ENCODE measurements at places on chromosomes 16 and 17. TPM values are rescaled to one million over a fixed set of nuclear protein-coding genes. Genes with fewer than 3 reads are reported as not detected.

The MYL4 gene
- total RNA-seq = 322 TPM

The HNF1B gene
- not detected for total RNA-seq

The KRTAP4-12 gene
- total RNA-seq = not detected

The SLC52A1 gene
- total RNA-seq = not detected

The DDX52 gene
- 14.9 TPM for total RNA-seq

The PNMT gene
- 5.1 TPM for total RNA-seq

The KRTAP2-1 gene
- not detected for total RNA-seq

The KRT13 gene
- total RNA-seq = not detected

The NCBP3 gene
- 15.3 TPM for total RNA-seq

The OR1F1 gene
- not detected for total RNA-seq

The APRT gene
- 45.3 TPM for total RNA-seq

The TPSAB1 gene
- total RNA-seq = 9.4 TPM

The NOTUM gene
- total RNA-seq = 0.89 TPM

The MGAT5B gene
- not detected for total RNA-seq

The SPATA22 gene
- 0.84 TPM for total RNA-seq

The TAC4 gene
- total RNA-seq = 0.43 TPM

The HES7 gene
- not detected for total RNA-seq

The SLC6A2 gene
- not detected for total RNA-seq

The C16orf96 gene
- 0.05 TPM for total RNA-seq

The KRTAP1-1 gene
- total RNA-seq = not detected

The CHST4 gene
- not detected for total RNA-seq

The CMTM1 gene
- total RNA-seq = 0.92 TPM

The UMOD gene
- not detected for total RNA-seq

The SOX8 gene
- total RNA-seq = 0.89 TPM

The BHLHA9 gene
- total RNA-seq = not detected

The MYCBPAP gene
- total RNA-seq = 0.81 TPM

The CDH16 gene
- 0.16 TPM for total RNA-seq

The LHX1 gene
- not detected for total RNA-seq

The RSPRY1 gene
- total RNA-seq = 13.8 TPM

The GPRC5C gene
- total RNA-seq = 37.2 TPM

The CACNG1 gene
- not detected for total RNA-seq

The FAM20A gene
- total RNA-seq = 4.6 TPM

The CASKIN2 gene
- total RNA-seq = 39.1 TPM

The SHCBP1 gene
- total RNA-seq = 1.0 TPM

The KCNH4 gene
- 0.24 TPM for total RNA-seq

The HOXB7 gene
- 0.41 TPM for total RNA-seq

The HCRT gene
- total RNA-seq = not detected

The FTO gene
- total RNA-seq = 69.5 TPM

The LITAFD gene
- total RNA-seq = not detected

The SEPHS2 gene
- 29.3 TPM for total RNA-seq

The ATXN7L3 gene
- 40.8 TPM for total RNA-seq

The NPTX1 gene
- not detected for total RNA-seq

The PRCD gene
- 3.4 TPM for total RNA-seq

The GAST gene
- total RNA-seq = not detected

The MYH1 gene
- not detected for total RNA-seq

The RGS9 gene
- total RNA-seq = 2.8 TPM

The HEATR9 gene
- not detected for total RNA-seq

The CA10 gene
- total RNA-seq = not detected

The KRTAP2-3 gene
- not detected for total RNA-seq

The PRSS36 gene
- total RNA-seq = 3.0 TPM

The COIL gene
- total RNA-seq = 8.7 TPM

The ATP2A3 gene
- total RNA-seq = 7.7 TPM

The ARHGAP23 gene
- total RNA-seq = 67.5 TPM

Measured in Right ventricle myocardium inferior (tissue), 1 donor.